ENCODE measurements at places on chromosomes 11 and 22. TPM values are rescaled to one million over a fixed set of nuclear protein-coding genes. Genes with fewer than 3 reads are reported as not detected.

The ABCG4 gene
- total RNA-seq, result 1.0 TPM

DNA sequence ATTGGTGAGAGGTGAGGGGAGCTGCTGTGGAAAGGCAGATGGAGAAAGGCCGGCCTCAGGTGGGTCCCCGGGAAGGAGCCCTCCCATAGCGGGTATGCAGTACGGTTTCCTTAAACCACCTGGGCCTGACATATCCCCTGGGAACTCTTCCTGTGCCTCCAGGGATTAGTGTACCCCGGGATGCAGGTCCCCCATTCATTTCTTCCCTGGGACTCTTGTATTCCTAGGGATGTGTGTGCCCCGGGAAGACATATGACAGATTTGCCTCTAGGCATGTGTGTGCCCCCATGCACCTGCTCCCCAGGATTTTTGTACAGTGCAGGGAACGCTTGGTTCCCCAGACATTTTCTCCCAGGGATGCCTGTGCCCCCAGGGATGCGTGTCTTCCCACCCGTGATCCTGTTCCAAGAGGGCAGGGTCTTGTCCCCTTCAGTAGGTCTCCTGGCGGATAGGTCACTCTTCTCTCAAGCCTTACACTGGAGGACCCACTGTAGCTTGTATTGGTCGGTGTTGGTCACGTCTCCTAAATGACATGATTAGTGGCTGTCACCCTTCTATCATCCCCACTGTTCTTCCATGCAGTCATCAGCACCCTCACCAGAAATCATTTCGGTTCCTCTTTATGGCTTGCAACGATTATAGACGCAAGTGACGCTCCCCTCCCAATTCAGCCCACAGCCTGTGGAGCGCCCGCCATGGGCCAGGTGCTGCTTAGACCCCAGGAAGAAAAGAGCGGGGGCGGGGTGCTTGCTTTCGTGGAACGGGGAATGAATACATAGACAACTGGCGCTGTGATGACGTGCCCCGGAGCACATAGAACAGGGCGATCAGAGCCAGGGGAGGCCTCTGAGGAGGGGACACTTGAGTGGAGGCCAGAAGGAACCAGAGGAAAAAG lies 1.3 kb downstream of the PARVB start:
- peak; percentile 36 for DNase-seq

The CATSPERZ gene
- not detected for total RNA-seq

The B4GAT1 gene
- 41.9 TPM for total RNA-seq

The UBASH3B gene
- total RNA-seq, result 17.2 TPM

DNA sequence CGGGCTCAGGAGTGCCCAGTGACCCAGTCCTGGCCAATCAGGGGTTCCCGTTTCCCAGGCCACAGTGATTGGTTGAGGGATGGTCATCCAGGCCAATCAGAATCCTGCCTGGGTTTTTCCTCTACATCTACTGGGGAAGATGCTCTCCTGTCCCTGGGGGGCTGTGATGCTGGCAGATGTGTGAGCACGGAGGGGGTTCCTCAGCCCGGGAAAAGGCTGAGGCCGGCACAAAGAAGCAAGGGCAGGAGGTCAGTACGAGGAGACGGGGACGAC lies 171.2 kb downstream of the CTTN start:
- no peak for DNase-seq

GRCh38 chr22:44777364-44777755 lies 25.0 kb downstream of the ARHGAP8 start:
- no peak for DNase-seq

The HPX gene
- 0.63 TPM for total RNA-seq

The TRIM5 gene
- 20.8 TPM for total RNA-seq

The OR4C15 gene
- not detected for total RNA-seq

The TNNT3 gene
- not detected for total RNA-seq

The CFAP68 gene
- 15.8 TPM for total RNA-seq

GRCh38 chr22:37731804-37732471 lies 35.1 kb downstream of the TRIOBP start:
- no peak for DNase-seq

DNA sequence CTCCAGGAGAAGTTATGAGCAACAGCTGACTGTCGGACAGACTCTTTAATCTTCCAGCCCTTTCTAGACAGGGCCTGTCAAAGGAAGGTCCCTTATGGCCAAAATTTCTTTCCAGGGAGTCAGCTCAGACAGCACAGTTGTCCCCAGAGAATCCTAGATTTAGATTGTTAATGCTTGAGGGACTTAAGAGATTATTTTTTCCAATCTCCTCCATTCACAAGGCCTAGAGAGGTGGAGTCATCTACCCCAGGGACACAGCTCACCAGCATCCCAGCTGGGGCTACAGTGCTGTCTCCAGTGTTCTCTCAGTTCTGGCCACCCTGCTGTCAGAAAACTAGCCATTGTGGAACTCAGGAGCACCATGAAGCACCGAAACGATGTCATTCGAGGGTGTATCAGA lies 7.8 kb downstream of the DSCAML1 start:
- no peak for DNase-seq

GRCh38 chr11:9741260-9741659 lies 77.4 kb downstream of the SWAP70 start:
- DNase-seq, result no peak

The LDHAL6A gene
- total RNA-seq, result 0.59 TPM

DNA sequence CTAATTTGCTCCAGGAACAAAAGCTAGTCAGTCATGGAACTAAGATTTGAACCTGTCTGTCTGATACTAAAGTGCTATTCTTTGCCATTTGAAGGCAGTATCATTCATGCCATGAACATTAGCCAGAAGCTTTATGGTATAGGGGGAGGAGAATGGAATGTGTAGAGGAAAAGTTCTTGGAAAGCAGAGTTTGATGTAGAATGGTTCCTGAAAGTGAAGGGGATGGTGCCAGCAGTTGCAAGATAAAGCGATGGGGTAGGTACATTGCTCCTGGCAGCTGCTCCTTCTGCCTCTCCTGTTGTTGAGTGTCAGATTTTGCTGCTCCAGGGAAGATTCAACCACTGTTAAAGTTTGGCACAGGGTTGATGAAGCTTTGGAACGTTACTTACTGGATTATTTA lies 53.4 kb downstream of the ARHGAP42 start:
- no peak for DNase-seq

- no peak for DNase-seq
These were observed 115.5 kb downstream of the TEAD1 start for GRCh38 chr11:12789596-12790215.

DNA sequence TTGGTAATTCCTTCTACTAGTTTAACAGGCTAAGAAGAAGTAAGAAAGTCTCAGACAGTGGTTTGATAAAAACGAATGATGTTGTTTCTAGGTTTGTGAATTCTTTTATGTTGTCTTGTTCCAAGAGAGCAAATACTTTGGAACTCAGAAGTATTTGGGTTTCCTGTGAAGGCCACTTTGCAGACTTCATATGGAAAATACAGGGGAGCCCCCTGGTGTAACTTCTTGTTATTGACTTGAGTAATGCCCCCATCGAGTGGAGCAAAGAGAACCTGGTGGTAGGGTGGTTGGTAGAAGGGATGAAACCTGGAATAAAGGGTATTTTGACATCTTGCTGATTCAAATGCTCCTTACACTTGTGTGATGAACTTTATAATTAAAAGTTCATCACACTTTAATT lies 40.0 kb upstream of the PTH start:
- peak; percentile 77 for DNase-seq

- DNase-seq, result no peak
These were observed 78.9 kb downstream of the C11orf58 start for GRCh38 chr11:16817351-16817750.

- DNase-seq, result no peak
These were observed 114.7 kb downstream of the BUD13 start for GRCh38 chr11:116657842-116658825.

- DNase-seq, result peak; percentile 74
These were observed 64.8 kb downstream of the RPUSD4 start for GRCh38 chr11:126146454-126147192.

GRCh38 chr22:25536589-25536988 lies 27.9 kb upstream of the GRK3 start:
- DNase-seq, result no peak

- DNase-seq, result no peak
These were observed 13.8 kb upstream of the KAT5 start for GRCh38 chr11:65698205-65698604.

GRCh38 chr11:71251761-71252268 lies 562 bp downstream of the SHANK2 start:
- DNase-seq, result peak; percentile 79

The FLRT1 gene
- 0.54 TPM for total RNA-seq

- no peak for DNase-seq
These were observed 627 bp downstream of the RNF215 start for GRCh38 chr22:30386608-30386959.

DNA sequence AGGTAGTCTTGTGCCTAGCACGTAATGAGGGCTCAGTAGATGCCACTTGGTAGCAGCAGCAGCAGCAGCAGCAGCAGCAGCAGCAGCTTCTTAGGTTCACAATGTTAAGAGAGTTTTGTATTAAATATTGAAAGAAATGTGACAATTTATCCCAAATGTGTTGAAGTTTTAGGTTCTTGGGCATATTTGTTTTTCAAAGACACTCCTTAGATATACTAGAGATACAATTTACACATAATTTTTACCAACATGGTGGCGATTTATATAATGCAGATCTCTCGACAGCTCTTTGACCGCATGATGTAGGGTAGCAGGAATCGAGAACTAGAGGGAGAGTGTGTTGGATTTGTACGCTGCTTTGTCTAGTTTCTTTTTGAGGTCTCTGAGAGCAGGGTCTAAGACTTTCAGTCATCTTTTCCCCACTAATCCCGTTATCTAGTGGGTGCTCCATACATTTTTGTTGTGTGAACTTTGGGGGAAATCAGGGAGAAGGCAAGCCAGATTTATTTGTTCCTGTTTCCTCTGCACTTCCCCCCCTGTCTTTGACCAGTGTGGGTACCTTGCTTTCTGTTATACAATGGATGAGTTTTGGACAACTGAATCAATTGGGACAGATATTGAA lies 1.4 kb downstream of the FDX1 start:
- DNase-seq, result no peak

The SAA2 gene
- total RNA-seq, result not detected

GRCh38 chr11:88378422-88379066 lies 41.0 kb upstream of the CTSC start:
- DNase-seq, result no peak

The NKAPD1 gene
- total RNA-seq, result 18.5 TPM

GRCh38 chr11:88402192-88402715 lies 64.7 kb upstream of the CTSC start:
- no peak for DNase-seq

- no peak for DNase-seq
These were observed 1475.2 kb downstream of the TBC1D22A start for GRCh38 chr22:48237466-48238283.

DNA sequence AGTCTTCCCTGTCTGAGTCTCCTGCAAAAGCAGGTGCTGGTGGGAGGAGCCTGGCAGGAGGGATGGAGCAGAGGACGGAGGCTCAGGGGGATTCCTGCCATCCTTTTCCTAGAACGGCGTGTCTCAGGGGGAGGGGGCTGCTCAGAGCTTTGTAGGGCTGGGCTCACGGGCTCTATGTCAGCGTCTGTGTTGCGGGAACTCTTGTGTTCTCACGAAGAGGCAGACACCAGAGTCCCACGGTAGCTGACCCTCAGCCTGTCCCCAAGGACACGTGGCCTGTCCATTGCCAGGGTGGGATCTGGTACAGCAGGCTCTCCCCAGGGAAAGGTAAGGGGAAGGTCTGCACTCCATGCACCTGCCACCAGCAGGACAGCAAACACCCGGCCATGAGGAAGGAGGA lies 1505.2 kb downstream of the TBC1D22A start:
- DNase-seq, result no peak

The TTC38 gene
- 46.6 TPM for total RNA-seq

The FXYD2 gene
- 0.12 TPM for total RNA-seq
